ENCODE measurements at places on chromosomes 1 and 21.

DNA sequence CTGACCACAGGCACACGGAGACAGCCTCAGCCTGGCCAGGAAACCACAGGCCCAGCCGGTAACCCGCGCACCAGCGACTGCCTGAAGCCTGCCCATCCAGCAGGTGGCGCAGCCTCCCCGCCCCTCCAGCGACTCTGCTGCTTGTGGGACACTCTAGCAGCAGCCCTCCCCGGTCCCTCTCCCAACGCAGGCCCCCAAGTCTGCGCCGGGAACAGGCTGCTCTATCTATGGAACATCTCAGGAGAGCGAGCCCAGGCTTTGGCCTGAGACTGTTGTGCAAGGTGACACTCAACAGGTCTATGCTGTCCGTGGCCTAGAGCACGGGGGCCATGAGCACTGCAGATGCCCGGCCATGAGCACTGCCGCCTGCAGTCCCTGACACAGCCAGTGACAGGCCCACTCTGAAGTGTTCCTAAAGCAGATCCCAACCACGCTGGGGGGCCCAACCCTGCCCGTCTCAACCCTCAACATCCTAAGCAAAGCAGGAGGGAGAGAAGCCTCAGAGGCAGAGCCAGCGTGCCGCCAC, 28.4 kb downstream of the WDR4 start:
- peak; percentile 63 for DNase-seq

DNA sequence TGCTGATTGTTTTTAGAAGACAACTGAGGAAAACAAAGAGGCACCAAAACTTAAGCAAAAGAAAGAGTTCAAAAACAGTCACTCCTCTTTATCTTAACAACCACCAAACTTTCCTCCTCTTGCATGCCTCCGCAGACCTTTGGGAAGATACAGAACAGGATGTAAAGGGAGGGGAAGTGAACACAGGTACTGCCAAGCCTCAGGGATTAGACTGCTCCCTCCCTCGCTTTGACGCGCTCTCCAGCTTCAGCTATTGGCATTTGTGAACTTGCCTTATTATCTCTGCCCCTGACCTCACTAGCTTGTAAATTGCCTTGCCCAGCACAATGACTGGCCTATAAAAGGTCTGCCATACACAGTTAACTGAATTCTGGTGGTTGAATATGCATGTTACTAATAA, 4.8 kb upstream of the SRP9 start:
- DNase-seq: no peak

- no peak for DNase-seq
Measured at GRCh38 chr21:41596241-41596925, 88.4 kb upstream of the TMPRSS2 start.

DNA sequence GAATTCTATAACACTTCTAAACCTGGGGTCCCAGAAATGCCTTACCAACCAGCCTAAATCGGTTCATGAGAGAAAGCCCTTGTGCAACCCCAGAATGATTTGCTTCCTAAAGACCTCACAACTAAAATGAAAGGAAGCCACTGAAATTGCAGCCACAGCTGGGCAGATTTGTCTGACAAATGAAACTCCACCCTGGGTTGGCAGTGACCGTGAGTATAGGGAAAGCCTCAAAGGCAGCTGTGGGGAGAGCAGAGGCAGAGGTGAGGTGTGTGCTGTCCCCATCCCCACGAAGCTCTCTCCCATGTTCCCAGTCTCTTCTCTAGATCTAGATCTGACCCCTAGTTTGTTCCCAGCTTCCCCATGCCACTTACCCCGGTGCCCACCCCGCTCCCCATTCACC, 23.1 kb downstream of the RHBDL2 start:
- DNase-seq: no peak

DNA sequence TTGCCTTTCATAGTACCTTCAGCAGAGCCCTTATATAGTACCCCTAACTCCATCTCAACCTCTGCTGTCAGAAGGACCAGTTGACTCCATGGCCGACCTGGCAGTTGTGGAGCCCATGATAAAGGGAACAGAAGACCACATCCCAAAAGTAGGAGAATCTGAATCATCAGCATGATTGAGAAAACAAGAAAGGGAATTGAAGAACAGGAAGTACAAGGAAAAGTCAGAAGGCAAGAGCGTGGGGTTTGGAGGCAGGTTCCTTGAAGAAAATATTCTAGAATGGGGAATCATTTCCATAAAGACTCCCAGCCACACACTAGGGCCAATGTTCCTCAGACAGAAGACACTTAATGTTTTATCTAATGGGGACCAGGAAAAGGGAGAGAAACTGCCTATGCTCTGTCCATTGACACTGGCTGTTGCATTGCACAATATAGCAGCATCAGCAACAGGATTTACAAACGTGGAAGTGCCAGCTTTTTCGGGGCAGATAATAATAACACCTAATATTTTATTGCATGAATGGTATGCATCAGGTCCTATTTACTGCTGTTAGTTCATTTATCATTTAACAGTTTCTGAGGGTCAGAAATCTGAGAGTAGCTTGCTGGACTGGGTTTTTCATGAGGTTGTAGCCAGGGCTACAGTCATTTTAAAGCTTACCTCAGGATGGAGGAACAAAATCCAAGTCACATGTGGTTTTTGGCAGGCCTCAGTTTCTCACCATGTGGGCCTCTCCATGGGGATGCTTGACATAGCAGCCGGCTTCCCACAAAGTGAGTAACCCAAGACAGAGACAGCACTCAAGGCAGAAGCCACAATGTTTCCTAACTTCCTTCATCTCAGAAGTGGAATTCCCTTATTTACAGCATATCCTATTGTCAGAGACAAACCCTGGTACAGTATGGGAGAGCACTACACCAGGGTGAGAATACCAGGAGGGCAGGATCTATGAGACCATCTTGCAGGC, 483.4 kb downstream of the PLPP3 start:
- no peak for DNase-seq

DNA sequence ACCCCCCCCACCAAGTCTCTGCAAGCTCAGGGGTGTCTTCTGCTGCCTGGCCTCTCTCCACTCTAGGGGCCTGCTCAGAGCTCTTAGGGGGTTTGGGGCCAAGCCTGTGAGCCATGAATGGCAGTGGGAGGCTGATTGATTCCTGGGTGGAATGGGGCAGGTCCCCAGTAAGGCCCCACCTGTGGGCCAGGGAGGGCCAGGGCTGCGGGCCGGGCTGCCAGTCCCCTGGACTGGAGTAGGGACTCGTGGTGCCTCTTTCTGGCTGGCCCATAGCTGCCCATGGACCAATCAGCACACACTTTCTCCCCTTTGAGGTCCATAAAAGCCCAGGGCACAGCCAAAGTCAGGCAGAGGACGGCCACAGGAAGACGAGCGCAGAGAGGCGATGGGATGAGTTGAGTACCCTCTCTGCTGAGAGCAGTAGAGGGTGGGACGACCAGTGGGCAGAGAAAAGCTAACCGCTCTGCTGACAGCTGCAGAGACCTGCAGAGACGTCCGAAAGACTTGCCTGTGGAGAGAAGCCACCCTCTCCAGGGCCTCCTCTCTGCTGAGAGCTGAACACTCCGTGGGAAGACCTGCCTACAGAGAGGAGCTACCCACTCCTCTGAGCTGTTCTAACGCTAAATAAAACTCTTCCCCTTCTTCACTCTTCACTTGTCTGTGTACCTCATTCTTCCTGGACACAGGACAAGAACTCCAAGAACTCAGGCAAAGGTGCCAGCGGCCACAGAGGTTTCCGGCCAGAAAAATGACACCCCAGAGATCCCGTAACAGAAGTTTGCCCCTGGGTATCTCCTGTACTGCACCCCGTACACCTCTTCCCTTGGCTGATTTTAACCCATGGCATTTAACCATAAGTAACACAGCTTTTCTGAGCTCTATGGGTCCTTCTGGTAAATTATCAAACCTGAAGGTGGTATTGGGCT, 38.2 kb upstream of the TARDBP start:
- no peak for DNase-seq

DNA sequence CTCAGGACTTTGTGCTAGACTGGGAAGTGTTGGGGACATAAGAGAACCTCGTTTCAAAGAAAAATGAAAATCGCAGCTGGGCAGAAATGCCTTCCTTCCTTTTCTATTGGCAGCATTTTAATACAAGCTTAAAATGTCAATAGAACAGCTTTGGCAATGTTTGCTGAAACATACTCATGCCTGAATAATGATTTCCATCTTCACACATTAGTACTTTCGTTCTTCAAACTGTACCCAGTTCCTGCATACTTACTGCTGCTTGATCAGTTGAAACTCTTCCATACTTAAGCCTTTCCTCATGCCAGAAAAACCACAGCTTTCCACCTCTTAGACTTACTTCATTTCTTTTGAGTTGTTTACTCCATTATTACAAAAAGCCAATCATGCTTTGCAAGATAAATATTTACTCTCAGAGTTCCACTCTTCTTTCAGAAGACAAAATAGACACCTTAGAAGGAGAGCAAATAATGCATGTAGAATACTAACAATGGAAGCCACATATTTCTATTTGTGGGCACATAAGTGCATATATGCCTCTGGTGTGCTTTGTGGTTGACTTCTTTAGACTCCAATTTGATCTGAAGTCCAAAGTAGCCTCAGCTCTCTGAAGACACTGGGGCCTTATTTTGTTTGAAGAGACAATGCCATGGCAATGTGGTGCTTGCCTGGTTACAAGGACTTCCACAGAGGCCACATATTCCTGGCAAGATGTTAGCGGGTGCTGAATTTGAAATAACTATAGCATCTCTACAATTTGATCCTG, 22.7 kb upstream of the CD55 start:
- no peak for DNase-seq

- DNase-seq: no peak
Measured at GRCh38 chr1:181475580-181475979, 7.7 kb upstream of the CACNA1E start.

DNA sequence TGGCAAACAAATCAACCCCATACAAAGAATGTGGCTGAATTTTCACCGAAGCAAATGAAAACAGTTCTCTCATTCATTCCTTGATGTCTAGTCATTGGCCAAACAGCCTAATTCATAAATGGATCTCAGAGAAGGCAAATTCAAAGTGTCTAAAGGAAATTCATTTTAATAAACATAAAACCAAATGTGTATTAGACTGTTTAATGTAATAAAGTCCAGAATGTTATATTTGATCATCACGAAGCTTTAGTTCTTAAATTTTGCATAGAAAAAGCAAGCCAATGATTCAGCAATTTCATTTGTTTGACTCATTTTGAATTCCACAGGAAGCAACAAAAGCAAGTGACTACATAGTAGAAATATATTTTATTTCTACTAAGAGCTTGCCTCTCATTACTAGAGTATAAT, 379.2 kb upstream of the ADAMTS5 start:
- DNase-seq: no peak

- DNase-seq: no peak
Measured at GRCh38 chr1:154520333-154520732, 18.1 kb upstream of the SHE start.

DNA sequence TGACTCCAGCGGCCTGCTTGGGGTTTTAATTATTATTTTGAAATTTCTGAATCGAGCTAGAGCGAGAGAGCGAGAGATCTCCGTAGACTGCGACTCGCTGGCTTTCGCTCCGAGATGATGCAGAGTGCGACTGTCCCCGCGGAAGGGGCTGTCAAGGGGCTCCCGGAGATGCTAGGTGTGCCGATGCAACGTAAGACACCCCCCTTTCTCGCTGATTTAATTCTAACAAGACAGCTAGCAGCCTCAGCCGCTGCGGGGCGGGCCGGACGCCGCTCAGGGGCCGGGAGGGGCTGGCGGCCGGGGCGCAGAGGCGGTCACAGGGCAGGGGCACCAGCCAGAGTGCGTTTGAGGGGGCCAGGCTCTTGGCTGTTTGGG, 339 bp downstream of the LHX4 start:
- no peak for DNase-seq

DNA sequence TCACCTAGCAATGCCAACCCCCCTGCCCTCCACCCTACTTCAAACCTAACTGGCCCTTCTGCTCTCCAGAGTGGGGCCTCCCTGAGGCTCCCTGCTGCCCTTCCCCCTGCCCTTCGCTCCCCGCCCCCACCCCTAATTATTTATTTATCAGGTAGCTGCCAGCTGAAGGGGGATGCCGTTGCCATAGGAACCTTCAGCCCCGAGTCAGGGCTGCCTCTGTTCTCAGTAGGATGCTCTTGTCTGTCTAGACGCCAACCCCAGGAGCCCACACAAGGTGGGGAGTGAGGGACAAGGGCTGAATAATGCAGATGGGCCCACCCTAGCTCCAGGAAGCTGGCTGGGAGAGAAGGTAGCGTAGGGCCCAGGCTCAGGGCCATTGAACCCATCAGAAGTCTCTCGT, 41.1 kb downstream of the NKAIN1 start:
- DNase-seq: no peak

DNA sequence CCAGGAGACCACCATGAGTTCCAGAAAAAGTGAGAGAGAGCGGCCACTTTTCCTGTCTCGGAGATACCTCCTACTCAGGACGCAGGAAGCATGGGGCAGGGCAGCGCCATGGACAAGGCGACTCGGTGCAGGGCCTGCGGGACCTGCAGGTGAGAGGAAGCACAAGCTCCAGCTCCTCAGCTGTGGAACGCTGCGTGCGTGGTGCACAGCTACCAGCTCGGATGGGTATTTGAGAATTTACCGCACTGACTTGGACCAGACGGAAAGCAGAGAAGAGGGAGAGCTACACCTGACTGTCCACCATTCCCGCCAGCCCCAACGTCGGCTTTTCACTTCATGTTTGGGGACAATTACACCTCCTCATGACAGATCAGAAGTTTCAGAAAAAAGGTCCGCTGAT, 8.2 kb upstream of the CDK11A start:
- DNase-seq: no peak

GRCh38 chr1:183817576-183818288, 12.8 kb downstream of the RGL1 start:
- DNase-seq: no peak

GRCh38 chr1:169563650-169564049, 22.6 kb downstream of the F5 start:
- DNase-seq: no peak

- peak; percentile 84 for DNase-seq
Measured at GRCh38 chr1:236870721-236871120, 75.6 kb downstream of the MTR start.

- no peak for DNase-seq
Measured at GRCh38 chr21:34570313-34570712, 44.6 kb downstream of the RCAN1 start.
